Endothelial cell of umbilical vein (primary cell): ENCODE measurements at places on chromosomes 16 and 17. TPM values are rescaled to one million over a fixed set of nuclear protein-coding genes. Genes with fewer than 3 reads are reported as not detected.

DNA sequence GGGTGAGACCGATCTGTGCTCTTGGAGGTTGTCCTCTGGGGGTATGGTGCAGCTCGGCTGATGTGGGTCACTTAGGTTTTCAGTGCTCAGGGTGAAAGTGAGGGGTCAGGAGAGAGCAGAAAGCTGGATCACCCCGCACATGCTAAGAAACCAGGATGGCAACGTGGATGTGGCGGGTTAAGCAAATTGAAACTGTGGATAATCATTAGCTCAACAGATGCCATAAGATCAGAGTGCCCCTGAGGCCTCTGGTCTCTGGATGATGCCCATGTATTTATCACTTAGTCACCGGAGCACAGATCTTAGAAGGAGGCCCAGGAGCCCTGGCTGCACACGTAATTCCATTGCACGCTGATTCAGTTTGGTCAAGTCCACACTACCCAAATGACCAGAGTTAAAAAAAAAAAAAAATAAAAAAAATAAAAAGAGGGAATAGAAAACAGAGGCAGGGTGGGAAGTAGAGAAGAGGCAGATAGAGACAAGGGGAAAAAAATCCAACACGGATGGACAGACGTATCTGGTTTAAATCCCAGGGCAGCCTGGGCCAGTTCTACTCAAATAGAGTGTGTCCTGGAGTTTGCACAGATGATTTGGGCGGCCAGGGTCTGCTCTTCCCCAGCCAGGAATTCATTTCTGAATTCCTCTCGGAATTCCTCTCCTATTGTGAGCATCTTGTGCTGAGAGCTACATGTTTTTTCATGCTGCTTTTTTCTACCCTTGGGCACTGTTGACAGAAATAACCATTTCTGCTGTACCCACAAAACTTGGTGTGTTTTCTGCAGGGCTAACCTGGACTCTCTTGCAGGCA, 378.3 kb downstream of the CPPED1 start:
- H3K36me3 ChIP-seq, result no peaks in the 10 kb centered on the region
- H3K27me3 ChIP-seq, result no peaks in the 10 kb centered on the region
- DNase-seq, result no peak
- no peak overlapping the region for H3K27ac ChIP-seq

GRCh38 chr16:58906981-58907715, 173.0 kb upstream of the GOT2 start:
- H3K36me3 ChIP-seq, result no peaks in the 10 kb centered on the region
- no peak overlapping the region for H3K4me3 ChIP-seq
- H3K27me3 ChIP-seq, result no peaks in the 10 kb centered on the region
- H3K27ac ChIP-seq, result no peak overlapping the region

- H3K36me3 ChIP-seq, result no peaks in the 10 kb centered on the region
- no peaks in the 10 kb centered on the region for H3K27me3 ChIP-seq
- no peak overlapping the region for H3K4me3 ChIP-seq
- H3K4me1 ChIP-seq, result peaks cover 41% of the 10 kb centered on the region
These were observed 4.8 kb downstream of the PPP1R9B start for GRCh38 chr17:50145532-50146229.

GRCh38 chr17:55274355-55275255, 9.8 kb downstream of the HLF start:
- DNase-seq, result no peak
- no peaks in the 10 kb centered on the region for H3K4me1 ChIP-seq
- H3K27ac ChIP-seq, result no peak overlapping the region
- peaks cover 4% of the 10 kb centered on the region for H3K27me3 ChIP-seq
- H3K4me3 ChIP-seq, result no peak overlapping the region

GRCh38 chr16:56972403-56973293, 10.9 kb downstream of the CETP start:
- no peak overlapping the region for H3K4me3 ChIP-seq
- DNase-seq, result no peak
- no peaks in the 10 kb centered on the region for H3K4me1 ChIP-seq
- H3K36me3 ChIP-seq, result no peaks in the 10 kb centered on the region

DNA sequence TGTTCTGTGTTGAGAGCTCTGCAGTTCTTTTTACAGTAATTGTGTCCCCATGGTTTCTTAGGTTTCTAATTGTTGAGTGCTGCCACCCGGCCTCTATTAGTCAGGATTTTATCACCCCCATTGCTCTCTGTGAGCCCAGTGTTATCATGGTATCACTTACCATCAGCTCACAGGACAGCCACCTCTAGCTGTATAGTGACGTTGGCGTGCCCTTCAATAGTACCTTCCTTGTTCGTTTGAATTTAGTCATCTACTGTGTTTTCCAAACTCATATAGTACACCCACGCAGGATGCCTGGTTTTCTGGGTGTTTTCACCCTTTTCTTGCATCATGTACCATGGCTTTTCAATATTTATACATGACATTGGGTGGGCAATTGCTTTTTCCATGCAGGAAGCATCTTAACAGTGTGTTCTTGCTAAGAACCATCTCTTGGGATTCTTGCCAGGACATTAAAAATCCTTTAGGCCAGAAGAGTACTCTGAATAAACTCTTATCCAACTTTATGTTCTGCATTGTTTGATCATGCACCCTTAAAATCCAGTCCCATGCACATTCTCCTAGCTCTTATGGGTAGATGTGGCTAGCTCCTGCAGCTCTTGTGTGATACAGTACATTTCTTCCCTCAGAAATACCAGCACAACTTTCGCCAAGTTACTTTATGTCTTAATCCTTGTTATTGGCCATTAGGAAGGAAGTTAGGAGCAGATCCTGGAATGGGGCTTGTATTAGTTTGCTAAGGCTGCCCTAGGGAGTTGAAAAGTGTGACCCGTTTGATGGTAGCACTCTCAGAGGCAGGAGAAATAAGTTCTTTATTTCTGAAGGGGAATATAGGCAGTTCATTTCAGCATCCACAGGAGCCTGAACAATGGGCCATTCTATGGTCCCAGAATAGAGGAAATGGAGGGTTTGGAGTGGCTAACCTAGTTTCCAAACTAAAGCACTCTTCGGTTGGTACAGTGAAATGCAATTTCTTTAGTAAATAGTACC, 11.3 kb upstream of the ABCA10 start:
- no peak overlapping the region for H3K4me3 ChIP-seq
- DNase-seq, result no peak
- H3K27ac ChIP-seq, result no peak overlapping the region
- no peaks in the 10 kb centered on the region for H3K27me3 ChIP-seq
- no peaks in the 10 kb centered on the region for H3K36me3 ChIP-seq

DNA sequence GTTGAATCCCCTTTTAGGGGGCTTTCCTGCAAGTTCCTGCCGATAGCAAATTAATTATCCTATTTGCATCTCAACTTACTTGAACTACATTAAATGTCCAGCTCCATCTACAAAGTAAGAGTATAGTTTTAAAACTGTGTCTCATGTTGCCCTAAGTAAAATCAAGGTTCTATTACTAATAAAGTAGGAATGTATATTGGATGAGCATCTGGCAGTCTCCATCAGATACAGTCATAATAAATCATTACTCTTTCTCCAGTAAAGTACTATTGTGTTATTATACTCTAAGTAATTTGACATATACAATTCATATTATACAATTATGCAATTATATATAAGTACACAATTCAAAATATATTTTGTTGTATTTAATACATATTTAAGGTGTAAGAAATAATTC, 249.3 kb downstream of the CEP112 start:
- H3K36me3 ChIP-seq, result no peaks in the 10 kb centered on the region
- H3K4me3 ChIP-seq, result no peak overlapping the region
- H3K4me1 ChIP-seq, result no peaks in the 10 kb centered on the region
- DNase-seq, result no peak

DNA sequence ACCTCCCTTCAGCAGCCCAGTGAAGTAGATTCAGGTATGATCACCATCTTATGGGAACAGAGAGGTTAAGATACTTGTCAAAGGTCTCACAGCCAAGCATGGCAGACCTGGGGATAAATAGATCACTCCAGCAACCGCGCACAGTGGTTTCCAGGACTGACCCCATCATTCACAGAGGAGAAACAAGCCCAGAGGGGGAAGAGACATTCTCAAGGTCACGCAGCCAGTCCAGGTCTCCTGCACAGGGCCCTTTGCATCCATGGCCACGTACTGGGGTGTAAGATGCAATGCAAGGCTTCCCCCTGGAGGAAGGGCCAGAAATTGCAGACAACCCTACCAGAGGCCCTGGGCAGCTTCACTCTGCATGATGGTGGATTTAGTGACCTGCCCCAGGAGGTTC, 19.9 kb downstream of the TLE7 start:
- no peaks in the 10 kb centered on the region for H3K36me3 ChIP-seq
- H3K27me3 ChIP-seq, result peaks cover 7% of the 10 kb centered on the region
- H3K27ac ChIP-seq, result no peak overlapping the region

GRCh38 chr16:55370762-55371482, 46.9 kb downstream of the IRX6 start:
- H3K27ac ChIP-seq, result no peak overlapping the region
- no peak for DNase-seq
- peaks cover 15% of the 10 kb centered on the region for H3K27me3 ChIP-seq
- H3K4me3 ChIP-seq, result no peak overlapping the region

DNA sequence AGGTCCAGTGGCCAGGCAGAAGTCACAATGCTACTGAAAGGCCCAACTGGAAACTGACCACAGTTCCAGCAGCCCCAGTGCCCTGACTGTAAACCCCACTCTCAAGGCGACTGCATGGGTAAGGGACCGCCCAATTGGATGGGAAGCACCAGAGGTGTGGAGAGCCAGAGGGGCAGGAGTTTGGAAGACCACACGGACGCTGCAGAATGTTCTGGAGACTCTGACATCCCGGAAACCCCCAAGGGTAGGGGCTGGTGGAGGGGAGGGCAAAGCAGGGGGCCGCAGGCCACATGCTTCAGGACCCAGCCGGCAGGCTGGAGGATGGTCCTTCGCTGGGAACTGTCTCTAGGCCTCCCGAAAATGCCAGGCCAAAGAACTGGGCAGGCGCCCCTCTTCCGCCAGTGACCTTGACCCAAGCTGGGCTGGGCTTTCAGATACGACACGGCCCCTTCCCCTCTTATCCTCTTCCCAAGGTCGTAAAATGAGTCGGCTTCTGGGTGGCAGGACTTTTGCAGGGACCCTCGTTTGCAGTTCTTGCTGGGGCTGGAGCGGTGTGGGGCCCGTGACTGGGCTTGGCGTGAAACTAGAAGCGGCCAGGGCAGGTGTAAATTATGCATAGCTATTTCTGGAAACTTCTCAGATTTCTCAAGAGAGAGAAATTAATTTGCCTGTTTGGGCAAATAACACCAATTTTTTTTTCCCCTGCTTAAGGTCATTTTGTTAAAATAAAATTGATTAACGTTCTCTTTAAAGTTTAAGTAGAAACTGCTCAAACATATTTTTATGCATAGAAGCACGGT, 110.2 kb downstream of the C16orf78 start:
- no peak overlapping the region for H3K4me3 ChIP-seq
- H3K4me1 ChIP-seq, result no peaks in the 10 kb centered on the region
- H3K27me3 ChIP-seq, result peaks cover 4% of the 10 kb centered on the region
- no peaks in the 10 kb centered on the region for H3K36me3 ChIP-seq
- DNase-seq, result no peak

The SMTNL2 gene
- polyA plus RNA-seq, result not detected in 2 replicates

The ACE gene
- 63.4 and 72.3 TPM in 2 replicates for polyA plus RNA-seq

The ZNF785 gene
- 7.8 and 9.7 TPM in 2 replicates for polyA plus RNA-seq
